Activated CD4-positive, alpha-beta T cell treated with anti-CD3 and anti-CD28 coated beads, Interleukin-10, Interleukin-2, amounts not matched to agents 100 ng/mL and 50 ng/mL, durations not matched to agents 16 hours and 8 hours (primary cell): ENCODE measurements at places on chromosomes 16 and 17.

DNA sequence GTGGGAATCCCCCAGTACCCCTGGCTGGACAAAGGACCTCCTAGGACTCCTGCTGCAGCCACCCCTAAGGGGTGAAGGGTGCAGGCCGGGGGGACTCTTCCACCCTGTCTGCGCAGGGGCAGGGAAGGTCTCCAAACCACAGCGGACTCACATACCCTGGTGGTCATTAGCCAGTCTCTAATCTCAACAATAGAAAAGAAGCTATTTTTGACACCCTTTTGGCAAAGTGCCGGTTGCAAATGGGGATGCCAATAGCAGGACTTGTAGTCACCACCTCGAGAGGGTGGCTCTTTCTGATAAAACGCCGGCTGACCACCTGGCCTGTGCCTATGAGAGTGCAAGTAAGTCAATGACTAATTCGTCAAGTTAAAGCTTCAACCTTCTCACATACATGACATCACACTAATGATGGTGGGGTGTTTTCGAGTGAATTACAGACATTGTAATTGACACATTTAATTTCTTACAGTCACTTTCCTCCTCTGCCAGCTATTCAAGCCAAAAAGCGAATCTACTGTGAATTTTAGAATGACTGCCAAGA, 23.1 kb upstream of the DNAH17 start:
- DNase-seq = no peak

GRCh38 chr17:3766779-3767178, 34.2 kb downstream of the ITGAE start:
- DNase-seq = peak; percentile 74

DNA sequence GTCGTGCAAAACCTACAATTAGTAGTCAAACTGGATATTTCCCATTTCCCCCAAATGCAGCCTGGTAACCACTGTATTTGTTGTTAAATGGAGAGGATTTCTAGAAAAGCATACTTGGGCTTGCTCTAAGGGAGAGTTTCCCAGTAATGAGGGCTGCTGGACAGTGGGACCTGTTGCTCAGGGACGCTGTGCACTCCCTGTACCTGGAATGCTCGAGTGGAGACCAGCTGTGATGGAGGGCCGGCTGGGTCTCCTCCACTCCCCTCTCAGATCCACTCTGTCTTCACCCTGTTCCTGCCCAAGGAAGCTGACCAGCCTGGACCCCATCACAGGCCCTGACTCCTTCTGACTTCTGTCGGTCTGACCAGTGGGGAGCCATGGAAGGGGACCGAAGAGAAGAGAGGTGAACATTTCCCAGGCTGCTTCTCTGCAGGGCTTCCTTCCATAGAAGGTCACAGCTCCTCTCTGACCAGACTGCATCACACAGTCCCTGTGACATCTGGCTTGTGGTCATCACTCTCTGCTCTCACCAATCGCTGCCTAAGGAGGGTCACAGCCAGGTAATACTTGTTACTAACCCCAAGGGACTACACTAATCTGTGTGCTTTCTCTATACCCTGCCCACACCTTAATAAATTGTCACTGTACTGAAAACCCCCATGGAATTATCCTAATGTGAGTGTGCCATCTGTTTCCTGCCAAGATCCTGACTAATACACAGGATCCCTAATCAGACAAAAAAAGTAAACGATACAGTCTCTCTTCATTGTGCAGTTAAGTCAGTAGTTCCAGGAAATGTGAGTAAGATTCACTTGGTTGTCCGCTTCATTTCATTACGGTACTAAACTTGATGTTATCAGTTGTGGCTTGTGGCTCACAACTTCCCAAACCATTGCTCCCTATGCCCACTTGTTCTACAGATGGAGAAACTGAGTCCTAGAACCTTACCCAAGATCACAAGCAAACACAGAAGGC, 102.4 kb downstream of the CCT6B start:
- DNase-seq = peak; percentile 57

DNA sequence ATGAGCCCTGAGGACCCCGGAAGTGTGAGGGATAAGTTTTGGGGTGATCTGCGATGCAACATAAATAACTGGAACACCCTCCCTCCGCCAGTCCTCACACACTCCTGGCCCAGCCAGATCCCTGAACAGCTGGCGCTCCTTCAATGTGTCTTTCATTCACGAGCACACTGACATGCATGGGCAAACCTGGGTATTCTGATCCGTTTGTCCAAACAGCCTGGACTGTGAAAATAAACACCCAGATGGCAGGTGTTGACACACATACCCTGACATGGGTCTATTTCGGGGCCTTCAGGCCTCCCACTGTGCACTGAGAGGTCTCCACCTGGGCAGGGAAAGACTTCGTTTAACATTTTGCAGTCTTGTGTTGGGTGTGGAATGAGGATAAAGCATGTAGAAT, 3.0 kb upstream of the CPNE2 start:
- DNase-seq = no peak

DNA sequence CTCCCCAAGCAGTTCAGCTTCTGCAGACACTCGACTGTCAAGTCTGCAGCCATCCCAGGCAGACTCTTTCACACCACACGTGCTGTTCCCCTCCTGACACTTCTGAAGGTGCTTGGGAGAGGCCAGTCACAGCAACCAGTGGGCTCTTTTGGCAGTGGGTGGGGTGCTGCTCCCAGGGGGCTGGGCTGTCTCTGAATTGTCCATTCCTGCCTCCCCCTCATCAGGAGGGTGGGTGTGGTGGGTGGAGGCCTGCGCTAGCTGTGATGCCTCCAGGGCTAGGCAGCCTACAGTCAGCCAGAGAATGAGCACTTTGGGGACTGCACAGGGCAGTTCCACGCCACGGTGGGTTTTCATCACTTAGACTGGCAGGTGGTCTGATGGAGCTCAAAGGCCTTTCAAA, 10.3 kb downstream of the STARD3 start:
- DNase-seq = no peak

DNA sequence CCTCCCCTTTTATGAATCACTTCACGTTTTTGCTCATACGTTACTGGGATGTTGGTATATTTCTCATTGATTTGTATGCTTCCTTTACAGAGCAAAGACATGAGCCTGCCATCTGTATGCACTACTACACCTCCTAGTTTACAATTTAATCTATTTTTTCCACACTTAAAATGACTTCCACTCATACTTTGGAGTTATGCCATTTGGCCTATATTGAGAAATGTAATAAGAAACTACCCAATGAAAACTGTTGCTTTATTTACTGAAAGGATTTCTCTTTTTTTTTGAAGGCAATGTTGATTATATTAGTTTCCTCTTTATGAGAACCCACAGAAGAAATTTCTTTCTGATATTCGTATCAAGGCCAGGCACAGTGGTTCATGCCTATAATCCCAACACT, 43.1 kb downstream of the DUSP14 start:
- no peak for DNase-seq
